NCI-H187 treated with DMSO at 0.1 percent for 48 hours (cell line): ENCODE measurements at places on chromosomes 7 and 10.

DNA sequence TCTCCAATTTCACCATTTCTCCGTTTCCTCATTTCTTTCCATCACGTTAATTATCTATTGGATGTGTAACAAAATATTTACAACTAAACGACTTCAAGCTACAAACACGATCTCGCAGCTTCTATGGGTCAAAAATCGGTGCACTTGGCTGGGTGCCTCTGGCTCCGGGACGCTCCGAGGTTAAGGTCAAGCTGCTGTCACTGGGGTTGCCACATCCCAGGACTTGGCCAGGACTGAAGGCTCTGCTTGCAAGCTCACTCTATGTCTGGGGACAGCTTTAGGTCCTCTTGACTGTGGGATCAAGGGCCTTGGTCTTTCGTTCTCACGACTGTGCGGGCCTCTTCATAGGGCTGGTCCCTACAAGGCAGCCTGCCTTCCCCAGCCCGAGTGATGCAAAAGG, 159.7 kb downstream of the CCDC3 start:
- DNase-seq, result no peak

DNA sequence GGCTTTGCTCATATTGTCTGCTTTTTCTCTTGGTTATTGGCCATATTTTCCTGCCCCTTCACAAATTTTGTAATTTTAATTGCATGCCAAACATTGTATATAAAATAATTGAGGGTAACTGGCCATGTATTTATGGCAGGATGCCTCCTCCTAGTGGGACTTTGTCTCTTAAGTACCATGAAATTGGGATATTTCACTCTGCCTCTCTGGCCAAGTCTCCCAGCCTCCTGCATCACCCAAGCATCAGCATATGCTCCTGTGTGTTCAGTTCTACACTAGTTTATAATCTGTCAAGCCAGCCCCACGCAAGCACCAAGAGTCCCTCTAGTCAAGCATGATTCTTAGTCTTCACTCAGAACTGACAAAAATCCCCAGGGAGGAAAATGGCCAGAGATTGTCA, 44.2 kb upstream of the FHIP2A start:
- DNase-seq, result no peak

GRCh38 chr10:19812976-19813375, 3.3 kb upstream of the PLXDC2 start:
- no peak for DNase-seq

DNA sequence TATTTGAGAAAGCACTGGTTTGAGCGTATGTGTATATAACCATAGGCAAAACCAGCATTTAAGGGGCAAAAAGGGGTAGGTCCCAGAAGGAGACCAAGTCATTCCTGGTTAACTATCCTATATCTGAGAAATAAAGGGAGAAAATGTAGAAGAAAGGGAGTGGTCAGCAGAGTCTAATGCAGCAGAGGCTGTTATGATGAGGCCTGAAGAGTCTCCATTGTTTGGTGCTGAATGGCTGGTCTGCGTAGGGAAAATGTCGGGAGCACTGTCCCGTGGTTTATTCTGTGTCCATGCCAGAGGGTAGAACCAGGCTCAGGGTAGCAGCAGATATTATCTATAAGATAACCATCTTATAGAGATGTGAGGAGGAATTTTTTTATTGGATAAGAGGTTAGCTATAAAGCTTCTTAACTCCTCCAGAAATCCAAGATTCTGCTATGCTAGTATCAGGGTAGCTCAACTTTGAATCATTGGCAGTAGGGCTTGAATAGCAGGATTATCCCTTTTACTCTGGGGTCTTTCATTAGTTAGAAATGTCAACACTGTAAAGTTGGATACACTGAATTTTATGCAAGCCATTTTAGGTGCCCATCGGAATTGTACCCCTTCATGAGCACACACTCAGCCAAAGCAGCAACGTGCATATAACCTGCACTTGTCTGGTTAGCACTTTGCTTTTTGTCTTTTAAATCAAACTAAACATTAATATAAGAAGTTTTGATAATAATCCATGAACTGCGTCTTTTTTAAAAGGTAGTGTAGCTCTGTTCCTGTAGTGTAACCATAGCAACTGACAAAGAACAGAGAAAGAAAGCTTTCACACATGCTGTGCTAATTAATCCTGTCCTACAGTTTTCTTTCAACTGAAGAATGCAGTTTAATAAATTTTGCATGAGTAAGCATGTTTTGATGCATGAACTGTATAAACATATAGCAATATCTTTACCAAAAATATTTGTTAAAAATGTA, 312.0 kb upstream of the FZD1 start:
- DNase-seq, result no peak

DNA sequence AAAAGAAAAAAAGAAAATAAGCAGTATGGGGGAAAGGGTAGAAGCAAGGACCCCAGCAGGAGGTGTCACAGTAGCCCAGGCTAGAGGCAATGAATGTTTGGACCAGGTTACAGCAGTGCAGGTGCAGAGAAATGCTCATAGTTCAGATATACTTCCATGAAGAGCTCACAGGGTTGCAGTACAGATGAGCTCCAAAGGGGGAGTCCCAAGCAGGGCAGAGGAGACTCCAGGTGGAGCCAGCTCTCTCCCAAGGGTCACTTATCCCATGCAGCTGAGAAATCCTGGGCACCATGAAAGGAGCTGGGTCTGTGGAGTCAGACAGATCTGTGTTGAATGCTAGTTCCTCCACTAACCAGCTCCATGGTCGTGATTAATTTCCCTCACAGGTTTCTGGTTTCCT, 174.9 kb downstream of the C7orf25 start:
- DNase-seq, result no peak

GRCh38 chr10:26243351-26243720, 26.8 kb downstream of the GAD2 start:
- no peak for DNase-seq

- DNase-seq, result no peak
Measured at GRCh38 chr7:19715499-19715898, 6.7 kb upstream of the POLR1F start.

DNA sequence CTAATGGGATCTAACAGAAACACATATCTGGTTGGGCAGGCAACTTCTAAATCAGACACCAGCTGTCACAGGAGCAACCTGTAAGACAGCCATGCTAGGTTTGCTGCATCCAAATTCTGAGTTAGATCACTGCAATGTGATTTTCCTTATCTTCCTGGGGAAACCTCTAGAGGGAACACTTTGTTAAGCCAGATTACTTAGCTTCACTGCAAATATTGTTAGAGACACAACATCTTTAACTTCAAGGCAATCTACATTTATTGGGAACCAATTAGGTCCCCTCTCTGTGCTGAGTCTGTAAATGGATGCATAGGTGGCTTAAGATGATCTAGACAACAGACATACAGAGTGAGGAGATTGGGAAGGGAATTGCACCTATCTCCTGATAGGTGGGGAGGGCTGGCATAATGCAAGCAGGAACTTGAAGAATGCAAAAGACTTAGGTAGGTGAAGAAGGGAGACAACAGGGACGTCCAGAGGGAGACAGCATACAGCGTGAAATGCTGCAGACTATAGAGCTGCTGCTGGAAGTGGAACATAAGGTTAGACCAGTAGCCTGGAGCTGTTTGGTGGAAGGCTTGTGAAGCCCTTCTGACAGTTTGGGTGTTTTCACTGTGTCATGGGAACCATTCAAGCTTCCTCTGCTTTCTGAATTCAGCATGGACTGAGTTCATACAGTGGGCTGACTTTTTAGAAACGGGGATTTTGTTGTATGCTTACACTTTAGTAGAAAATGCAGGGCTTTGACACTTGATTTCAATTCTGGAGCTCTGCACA, 109.8 kb upstream of the ELMO1 start:
- no peak for DNase-seq

- no peak for DNase-seq
Measured at GRCh38 chr10:15741581-15741980, 21.9 kb upstream of the ITGA8 start.

- DNase-seq, result no peak
Measured at GRCh38 chr7:99129536-99129935, 14.4 kb downstream of the SMURF1 start.

DNA sequence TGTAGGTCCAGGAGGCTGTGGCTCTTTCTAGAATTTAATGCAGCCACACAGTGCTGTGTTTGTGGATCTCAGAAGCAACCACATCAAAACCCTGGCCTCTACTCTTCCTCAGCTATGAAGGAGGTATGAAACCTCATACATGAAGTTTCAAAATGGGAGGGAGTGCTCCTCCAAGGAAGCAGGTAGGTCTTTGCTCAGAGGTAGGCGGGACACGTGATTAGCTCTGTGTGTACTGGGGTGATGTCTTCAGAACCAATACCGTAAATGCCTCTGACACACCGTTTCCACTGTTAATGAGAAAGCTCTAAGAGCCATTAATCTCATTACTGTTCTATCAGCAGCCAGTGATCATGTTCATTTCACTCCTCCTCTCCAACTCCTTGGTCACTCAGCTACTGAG, 126.1 kb downstream of the PLXNA4 start:
- DNase-seq, result no peak

- no peak for DNase-seq
Measured at GRCh38 chr10:110843031-110843430, 28.7 kb upstream of the PDCD4 start.

DNA sequence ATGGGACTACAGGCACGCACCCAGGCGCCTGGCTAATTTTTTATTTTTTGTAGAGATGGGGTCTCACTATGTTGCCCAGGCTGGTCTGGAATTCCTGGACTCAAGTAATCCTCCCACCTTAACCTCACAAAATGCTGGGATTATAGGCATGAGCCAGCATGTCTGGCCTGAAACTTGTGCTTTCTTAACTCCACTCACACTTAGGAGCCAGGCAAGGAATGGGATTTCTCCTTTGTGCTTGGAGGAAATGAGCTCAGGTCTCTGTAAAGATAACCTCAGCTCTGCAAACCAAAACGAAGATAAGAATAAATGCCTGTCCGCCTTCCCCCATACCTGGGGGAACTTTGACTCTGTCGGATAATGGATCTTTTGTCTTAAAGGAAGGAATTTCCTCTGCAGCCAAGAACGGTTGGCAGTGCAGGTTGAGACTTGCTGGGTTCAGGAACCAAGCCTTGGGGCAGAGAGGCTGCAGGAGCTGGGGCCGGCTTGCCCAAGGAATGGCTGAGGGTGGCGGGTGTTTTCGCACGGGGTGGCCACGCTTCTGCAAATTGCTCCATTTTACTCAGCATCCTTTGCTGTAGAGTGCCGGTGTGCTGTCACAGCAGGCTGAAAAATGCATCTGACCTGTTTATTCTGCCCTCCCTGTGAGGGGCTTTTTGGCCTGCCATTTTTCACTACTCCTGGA, 174.2 kb downstream of the KIAA1217 start:
- no peak for DNase-seq

GRCh38 chr10:47261121-47261520, 38.9 kb upstream of the GDF10 start:
- DNase-seq, result no peak

DNA sequence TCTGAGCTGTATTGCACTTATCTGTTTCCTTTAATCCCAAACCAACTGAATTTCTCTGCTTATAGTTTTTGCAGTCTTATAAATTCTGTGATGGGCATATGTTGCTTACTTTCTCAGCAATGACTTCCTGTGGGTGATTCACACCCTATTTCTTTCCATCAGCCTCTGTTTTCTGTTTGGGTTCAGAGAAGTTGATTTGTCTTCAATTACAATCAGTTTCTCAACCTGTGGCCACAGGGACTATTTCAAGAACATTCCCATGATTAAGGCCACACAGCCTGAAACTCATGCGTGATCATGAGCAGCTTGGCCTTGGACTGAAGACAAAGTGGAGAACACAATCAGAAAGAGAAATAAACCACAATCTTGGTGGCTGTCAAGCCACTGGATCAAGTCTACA, 1174.6 kb upstream of the C7orf33 start:
- no peak for DNase-seq

DNA sequence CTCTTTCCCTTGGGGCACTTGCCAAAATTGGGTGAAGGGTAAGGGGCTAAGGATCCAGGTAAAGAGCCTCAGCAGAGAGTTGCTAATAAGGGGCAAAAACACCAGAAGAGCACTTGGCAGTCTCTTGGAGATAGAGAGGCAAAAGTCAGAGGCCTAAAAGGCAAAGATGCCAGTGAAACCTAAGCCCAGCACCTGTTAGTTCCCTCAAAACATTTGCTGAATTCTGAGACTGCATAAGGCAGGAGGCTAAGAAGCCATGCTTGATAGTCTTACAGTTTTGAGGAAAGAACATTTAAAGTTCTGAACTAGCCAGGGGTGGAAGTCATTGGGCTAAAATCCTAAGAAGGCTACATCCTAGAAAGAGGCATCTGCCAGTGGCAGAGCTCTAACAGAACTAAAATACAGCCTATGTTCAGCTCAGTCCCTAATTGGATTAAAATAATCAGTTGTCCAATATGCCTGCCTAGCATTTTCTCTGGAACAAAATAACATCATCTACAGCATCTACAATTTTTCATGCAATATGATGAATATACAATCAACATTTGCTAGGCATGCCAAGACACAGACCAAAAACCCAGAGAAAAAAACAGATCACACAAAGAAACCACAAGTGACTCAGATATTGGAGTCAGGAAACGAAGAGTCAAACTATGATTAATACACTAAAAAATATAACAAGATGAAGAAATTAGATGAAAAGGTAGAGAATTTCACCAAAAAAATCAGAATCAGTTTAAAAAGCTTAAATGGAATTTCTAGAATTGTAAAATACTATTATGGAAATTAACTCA, 7.7 kb downstream of the HTR7 start:
- DNase-seq, result no peak

GRCh38 chr7:121544726-121545125, 148.6 kb upstream of the FAM3C start:
- no peak for DNase-seq

DNA sequence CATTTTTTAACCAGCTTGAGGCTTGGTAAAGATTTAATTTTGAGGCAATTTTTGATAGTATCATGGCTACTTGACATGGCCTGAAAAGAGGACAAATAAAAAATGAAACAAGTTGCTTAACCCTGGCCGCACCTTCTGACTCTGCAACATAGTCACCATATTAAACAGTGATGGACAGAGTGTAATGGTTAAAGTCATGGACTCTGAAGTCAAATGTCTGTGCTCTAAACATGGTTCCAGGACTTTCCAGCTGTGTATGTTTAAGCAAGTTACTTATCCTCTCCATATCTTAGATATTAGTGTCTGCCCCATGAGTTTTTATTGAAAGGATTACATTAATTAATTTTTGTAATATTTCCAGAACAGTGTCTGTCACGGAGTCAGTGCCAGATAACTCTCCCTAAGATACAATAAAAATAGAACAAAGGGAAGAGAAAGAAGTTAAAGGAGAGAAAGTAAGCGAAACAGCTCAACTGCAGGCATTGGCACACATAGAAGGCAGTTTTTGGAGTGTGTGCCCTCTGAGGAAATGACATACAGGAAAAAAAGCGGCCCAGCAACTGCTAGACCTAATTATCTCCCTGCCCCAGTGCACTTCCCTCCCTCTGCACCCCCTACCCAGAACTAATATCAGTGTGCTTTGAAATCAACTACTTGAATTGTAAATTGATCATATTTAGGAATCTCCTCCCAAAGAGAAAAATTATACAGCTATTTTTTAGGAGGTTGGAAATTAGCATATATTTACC, 65.3 kb downstream of the MACC1 start:
- DNase-seq, result no peak

GRCh38 chr10:16429539-16429938, 7.3 kb upstream of the PTER start:
- DNase-seq, result no peak
